HTR-8/SVneo (cell line): ENCODE measurements at places on chromosomes 6 and 20.

- no peak for DNase-seq
Measured at GRCh38 chr6:52571099-52571755, 5.6 kb downstream of the TRAM2 start.

- no peak for DNase-seq
Measured at GRCh38 chr20:61442075-61442670, 190.1 kb downstream of the CDH4 start.

- DNase-seq: no peak
Measured at GRCh38 chr20:46228670-46229069, 79.6 kb downstream of the CDH22 start.

GRCh38 chr6:32741031-32741960, at the start of gene HLA-DQA2:
Gene HLA-DQA2, plus strand, starts transcription at chr6:32741391. Its CDS starts 53 bp downstream, at chr6:32741444.
- no peak for DNase-seq

GRCh38 chr6:134063966-134064445, 11.6 kb upstream of the SLC2A12 start:
- peak; percentile 76 for DNase-seq

GRCh38 chr6:16653226-16653625, 108.0 kb downstream of the ATXN1 start:
- DNase-seq: no peak

GRCh38 chr6:75431379-75431778, 62.2 kb downstream of the FILIP1 start:
- DNase-seq: no peak

- DNase-seq: no peak
Measured at GRCh38 chr6:134373993-134374392, 56.1 kb upstream of the SGK1 start.

GRCh38 chr6:141265756-141266623, 866.7 kb upstream of the GJE1 start:
- no peak for DNase-seq

DNA sequence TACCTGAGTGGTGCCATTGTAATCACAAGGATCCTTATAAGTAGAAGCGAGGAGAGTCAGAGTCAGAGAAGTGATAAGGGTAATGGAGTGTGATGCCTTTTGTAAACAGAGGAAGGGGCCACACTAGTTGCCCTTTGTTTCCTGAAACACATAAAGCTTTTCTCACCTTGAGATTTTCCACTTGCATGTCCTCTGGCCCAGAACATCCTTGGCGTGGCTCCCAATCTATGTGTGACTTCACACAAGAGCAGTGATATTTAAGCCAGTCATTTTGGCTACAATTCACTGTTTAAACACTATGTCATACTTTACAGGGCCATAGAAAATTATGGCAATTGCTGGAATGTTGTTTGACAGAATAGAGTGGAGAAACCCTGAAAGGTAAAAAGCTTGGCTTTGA, 121.2 kb upstream of the BTN3A2 start:
- DNase-seq: no peak

- no peak for DNase-seq
Measured at GRCh38 chr20:59673288-59673997, 69.1 kb downstream of the PHACTR3 start.

DNA sequence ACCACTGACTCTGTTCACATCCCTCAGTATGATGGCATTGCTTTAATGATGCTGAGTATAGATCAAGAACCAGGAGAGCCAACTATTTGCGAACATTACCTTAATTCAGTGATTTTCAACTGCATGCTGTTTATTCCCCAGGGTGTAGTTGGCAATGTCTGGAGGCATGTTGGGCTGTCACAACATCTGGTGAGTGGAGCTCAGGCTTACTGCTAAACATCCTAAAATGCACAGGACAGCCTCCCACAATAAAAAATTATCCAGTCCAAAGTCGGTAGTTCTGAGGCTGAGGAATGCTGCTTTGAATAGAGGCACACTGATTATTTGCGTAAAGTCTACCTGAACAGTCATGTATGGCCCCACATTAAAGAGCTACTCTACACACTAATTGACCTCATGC, 94.8 kb upstream of the OPRM1 start:
- DNase-seq: no peak

GRCh38 chr6:167442245-167442644, 117.4 kb downstream of the TTLL2 start:
- no peak for DNase-seq

- no peak for DNase-seq
Measured at GRCh38 chr6:35209622-35210247, 4.0 kb upstream of the SCUBE3 start.

GRCh38 chr20:44646641-44647274, 4.7 kb downstream of the ADA start:
- DNase-seq: no peak
